ENCODE measurements at places on chromosomes 1 and 21.

DNA sequence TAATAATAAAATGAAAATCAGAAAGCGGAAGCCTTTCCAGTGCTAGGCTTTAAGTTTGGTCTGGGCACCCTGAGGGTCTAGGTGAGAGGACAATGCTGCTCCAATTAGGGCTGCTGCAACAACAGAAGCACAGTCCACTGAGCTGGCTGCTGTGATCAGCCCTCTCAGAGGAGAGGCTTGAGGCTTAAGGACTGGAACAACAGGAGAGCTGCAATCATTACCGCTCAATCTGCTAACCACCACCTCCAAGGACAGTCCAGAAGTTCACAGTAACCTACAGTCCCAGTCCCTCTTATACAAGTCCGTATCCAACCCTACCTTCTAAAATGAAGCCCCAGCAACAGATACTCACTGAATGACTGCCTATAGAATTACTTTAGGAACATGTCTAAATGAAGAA, 62.1 kb downstream of the USP24 start:
- no peak for DNase-seq

DNA sequence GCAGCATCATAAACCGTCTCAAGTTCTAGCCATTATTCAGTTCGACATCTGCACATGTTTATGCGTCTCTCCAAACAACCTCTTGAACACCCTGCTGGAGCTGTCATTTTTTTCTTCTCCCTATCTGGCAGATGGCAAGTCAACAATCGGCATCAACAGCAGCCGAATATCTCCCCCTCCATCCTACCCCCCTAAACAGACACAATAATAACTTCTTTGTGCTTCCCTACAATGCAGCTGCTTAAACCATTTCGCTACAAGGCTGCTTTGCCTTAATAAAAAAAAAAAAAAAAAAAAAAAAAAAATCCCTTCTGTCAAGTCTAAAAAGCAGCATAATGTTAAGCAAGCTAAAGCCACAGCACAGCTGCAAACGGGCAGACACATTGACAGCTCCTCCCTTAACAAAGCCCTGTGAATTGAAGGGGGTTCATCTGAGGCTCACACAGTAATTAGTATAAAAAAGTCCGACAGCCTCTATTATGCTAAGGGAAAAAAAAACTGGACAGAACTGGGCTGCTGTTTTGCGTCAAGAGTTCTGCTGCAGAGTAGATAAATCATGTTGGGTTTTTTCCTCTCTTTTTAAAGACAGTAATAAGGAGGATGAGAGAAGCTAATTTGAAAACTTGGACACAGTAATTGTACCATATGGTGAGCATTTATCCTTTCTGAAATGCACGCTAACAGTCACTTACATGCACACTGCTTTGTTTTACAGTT, 136.4 kb downstream of the AKT3 start:
- no peak for DNase-seq

DNA sequence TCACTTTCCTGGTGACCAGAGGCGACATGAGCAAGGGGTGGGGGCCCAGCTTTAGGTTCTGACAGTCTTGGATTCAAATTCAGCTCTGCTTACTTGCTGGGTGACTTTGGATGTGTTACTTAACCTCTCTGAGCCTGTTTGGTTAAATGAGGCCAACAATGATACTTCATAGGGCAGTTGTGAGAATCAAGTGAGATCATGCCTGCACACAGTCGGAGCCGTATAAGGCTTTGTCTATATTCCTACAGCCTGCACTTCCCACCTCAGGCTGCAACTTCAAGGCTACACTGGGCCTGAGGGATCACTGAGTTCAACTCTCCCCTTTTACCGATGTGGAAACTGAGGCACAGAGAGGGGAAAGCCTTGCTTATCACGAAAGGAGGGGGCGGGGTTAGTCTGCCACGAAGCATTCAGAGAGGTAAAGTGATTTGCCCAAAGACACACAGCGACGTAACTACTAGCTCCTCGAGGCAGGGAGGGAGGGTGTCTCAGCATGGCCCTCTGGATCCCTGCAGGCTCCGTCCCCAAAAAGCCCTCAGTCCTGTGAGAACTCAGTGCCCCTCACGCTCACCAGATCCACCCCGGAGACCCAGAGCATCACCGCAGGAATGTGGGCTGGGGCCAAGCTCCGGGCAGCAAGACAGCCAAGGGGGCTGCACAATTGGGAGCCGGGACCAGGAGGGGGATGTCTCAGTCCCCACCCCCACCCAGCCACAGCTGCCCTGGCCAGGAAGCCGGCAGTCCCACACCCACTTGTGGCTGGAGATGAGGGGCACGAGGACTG, 25.0 kb downstream of the SDC3 start:
- no peak for DNase-seq

DNA sequence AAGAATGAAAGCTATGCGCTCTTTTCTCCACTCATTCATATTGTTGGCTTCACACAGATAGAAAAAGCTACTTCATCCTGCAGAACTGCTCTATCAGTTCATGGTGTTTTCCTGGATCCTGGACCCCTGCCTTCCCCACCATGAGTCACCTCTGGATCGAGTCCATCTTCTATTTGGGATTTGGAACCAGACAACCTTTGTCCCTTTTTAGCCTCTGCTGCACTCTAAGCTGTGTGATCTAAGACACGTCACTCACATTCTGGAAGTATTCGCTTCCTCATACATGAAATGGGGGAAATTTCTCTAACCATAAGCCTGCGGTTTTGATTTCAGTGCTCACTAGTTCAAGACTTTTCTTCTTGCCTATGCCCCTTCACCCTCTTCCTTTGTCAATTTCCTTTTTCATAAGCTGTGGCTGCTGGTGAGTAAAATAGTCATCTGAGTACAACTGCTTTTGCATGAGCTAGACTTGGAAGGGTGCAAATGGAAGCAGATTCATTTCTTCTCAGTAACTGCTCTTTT, 14.1 kb upstream of the DEGS1 start:
- peak; percentile 68 for DNase-seq

GRCh38 chr1:32474954-32475353, 10.1 kb downstream of the ZBTB8B start:
- no peak for DNase-seq

DNA sequence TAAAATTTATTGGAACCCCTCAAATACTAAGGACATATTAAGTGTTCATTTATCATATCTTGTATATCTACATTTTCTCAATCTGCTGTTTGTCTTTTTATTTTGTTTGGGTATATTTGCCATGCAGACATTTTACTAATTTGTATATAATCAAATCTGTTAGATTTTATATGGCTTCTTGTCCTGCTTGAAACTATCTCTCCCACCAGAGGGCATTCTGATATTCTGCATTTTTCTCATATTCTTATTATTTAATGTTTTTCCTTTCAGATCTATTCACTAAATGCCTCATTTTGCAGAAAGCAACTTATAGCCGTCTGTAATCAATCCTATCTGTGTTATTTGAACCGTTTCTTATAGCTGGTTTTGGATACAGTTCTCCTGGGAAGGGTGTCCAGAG, 745.5 kb downstream of the LRRIQ3 start:
- DNase-seq = no peak

DNA sequence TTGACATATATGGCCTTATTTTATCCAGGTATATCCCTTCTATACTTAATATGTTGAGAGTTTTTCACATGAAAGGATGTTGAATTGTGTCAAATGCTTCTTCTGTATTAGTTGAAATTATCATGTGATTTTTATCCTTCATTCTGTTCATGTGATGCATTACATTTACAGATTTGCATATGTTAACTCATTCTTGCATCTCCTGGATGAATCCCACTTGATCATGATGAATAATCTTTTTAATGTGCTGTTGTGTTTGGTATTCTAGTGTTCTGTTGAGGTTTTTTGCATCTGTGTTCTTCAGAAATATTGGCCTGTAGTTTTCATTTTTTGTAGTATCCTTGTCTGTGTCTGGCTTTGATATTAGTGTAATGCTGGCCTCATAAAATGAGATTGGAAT, 138.3 kb upstream of the GPR52 start:
- DNase-seq = no peak

GRCh38 chr1:62800825-62801306, 16.9 kb downstream of the ATG4C start:
- DNase-seq = no peak

DNA sequence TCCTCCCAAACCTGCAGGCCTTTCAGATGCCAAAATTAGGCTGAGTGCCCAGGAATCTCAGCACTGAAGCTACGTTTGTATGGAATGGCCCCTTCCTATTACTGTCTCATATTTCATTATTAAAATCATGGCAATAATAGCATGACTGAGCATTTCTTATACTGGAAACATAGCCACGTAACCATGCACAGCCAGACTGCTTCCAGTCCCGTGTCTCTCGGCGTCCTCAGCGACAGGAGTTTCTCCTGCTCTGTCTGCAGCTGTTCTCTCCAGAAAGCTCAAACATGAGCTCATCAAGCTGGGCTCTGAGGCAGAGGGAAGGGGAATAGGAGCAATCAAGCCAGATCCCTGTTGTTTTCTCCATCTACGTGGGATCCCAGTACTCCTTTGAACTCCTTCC, 104.0 kb downstream of the CDC7 start:
- no peak for DNase-seq

DNA sequence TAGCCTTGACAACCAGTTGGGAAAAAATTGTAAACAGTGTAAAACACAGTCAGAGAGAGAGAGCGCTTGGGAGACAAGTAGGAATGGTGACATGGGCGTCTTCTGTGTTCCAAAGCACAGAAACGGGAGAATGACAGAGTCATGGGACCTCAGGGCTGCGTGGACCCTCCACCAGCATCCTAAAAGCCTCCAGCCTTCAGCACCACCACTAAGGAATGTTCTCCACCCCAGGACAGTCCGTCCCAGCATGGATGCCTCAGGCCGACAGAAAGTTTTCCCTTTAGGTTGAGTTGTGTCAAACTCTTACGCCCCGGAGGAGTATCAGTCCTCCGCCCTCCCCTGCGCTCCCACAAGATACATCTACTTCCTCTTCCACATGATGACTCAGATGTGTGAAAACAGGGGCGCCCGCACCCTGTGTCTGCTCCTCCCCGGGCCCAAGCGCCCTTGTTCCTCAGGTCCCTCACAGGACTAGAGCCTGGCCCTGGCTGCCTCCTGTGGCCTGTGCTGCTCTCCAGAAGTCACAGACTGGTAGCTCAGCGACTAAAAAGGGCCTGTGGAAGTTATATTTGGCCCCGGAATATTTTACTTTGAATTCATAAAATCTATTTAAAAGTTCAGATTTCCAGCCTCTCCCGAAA, 63.9 kb upstream of the EFHD2 start:
- peak; percentile 48 for DNase-seq

GRCh38 chr1:214927796-214928195, 154.7 kb upstream of the KCNK2 start:
- no peak for DNase-seq

- DNase-seq = no peak
Measured at GRCh38 chr1:86648255-86648654, 56.1 kb upstream of the SH3GLB1 start.

- no peak for DNase-seq
Measured at GRCh38 chr1:25754470-25755181, 45.4 kb upstream of the SELENON start.

GRCh38 chr1:55235722-55236121, 20.6 kb upstream of the USP24 start:
- no peak for DNase-seq

- no peak for DNase-seq
Measured at GRCh38 chr1:177858332-177858821, 111.5 kb downstream of the SEC16B start.

DNA sequence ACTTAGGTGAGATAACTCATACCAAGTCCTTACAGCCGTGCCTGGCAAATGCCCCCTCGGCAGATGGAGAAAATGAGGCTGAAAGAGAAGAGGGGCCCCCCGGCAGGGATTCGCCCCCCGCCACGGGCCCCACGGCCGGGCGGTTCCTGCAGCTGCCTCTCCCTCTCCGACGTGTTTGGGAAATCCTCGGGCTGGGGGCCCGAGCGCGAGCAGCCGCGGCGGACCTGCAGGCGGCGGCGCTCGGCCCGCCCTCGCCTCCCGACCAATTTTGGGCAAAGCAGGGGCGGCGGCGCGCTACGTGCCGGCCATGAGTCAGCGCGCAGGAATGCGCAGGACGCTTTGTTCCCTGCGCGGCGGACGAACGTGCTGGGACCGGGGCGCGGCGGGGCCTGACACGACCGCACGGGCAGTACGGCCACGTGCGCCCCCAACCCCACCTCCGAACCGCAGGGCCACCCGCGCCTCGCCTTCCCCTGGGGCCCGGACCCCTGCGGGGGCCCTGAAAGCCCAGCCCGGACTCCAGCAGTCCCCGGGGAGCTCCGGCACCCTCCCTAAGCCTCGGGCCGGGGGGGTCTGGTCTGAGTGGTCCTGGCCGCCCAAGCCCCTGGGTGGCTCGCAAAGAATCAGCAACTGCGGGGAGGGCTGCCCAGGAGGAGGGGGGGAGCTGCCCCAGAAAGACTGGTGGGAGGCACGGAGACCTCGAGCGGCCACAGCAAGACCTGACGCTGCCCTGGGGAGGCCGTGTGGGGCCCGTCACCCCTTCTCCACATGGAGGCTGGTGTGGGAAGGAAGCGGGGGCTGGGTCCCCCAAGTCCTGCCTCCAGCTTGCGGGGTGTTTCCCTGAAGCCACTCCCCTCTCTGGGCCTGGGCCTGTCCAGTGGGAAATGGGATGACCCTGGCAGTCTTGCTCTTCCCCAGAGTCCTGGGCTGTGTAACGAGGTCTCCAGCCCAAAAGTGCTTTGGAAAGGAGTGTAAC, 11.9 kb upstream of the EDN2 start:
- no peak for DNase-seq

DNA sequence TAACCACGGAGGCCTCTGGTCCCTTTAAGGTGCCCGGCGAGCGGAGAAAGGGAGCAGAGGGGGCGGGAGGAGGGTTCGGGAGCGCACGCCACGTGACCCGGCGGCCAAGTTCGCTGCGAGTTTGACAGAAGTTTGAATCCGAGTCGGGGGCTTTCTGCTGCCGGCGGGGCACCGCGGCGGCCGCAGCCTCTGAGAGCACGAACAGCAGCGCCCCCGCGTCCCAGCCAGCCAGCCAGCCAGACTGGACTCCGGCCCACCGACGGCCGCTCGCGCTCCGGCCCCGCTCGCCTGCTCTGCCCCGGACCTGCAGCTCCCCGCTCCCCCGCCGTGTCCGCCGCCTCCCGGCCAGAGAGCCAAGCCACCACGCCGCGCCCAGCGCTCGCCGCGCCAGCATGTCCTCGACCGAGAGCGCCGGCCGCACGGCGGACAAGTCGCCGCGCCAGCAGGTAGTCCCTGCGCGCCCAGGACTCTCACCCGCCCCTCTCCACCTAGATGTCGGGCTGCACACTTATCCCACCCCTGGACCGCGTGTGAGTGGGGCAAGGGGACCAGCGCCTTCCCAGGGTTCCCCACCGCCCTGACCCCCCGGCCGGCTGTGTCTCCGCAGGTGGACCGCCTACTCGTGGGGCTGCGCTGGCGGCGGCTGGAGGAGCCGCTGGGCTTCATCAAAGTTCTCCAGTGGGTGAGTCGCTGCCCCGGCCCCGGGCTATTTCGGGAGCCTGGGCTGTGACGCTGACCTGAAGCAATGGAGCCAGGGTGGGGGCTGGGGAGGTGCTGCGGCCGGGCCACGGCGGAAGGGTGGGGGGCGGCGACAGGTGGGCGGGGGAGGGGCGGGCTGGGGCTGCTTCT, at the start of gene SYPL2:
SYPL2 (plus strand) TSS at position 95 of the 849 bp plus-strand sequence; CDS start at position 393, 298 bp downstream.
- DNase-seq = no peak

- no peak for DNase-seq
Measured at GRCh38 chr1:168772428-168773060, 43.5 kb upstream of the DPT start.

Data from CD4-positive, alpha-beta memory T cell (primary cell).